Thymus (tissue), 14 donors: ENCODE measurements at places on chromosomes 11 and 22. TPM values are rescaled to one million over a fixed set of nuclear protein-coding genes. Genes with fewer than 3 reads are reported as not detected.

The TMEM123 gene
- 282 TPM for total RNA-seq

The ELFN2 gene
- 0.28 TPM for total RNA-seq

The NEFH gene
- total RNA-seq: 0.99 TPM

The TEX54 gene
- not detected for total RNA-seq

- no peak for DNase-seq
These were observed 477 bp downstream of the ZBTB16 start for GRCh38 chr11:114059984-114060391.

- no peak for DNase-seq
These were observed 49.8 kb downstream of the APIP start for GRCh38 chr11:34866375-34866774.

DNA sequence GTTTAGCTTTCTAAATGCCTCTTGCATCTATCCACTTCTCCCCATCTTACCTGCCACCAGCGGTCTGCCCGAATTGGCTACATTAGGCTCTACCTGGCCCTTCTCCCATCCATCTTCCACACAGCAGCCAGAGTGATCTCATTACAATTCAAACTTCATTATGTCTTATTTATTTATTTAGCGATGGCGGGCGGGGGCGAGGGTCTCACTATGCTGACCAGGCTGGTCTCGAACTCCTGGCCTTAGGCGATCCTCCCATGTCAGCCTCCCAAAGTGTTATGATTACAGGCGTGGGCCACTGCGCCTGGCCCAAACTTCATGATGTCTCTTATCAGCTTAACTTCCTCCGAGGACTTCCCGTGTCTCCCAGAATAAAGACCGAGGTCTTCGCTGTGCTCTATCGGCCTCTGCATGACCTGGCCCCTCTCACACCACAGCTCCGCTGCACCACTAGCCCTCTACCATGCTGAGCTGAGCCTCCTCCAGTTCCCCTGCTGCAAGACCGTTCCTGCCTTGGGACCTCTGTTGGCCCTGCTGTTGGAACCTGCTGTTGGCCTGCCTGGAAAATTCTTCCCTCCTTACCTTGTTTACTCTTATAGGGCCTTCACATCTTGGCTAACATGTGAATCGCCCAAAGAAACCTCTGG is 870 bp upstream of the CTTN start:
- no peak for DNase-seq

DNA sequence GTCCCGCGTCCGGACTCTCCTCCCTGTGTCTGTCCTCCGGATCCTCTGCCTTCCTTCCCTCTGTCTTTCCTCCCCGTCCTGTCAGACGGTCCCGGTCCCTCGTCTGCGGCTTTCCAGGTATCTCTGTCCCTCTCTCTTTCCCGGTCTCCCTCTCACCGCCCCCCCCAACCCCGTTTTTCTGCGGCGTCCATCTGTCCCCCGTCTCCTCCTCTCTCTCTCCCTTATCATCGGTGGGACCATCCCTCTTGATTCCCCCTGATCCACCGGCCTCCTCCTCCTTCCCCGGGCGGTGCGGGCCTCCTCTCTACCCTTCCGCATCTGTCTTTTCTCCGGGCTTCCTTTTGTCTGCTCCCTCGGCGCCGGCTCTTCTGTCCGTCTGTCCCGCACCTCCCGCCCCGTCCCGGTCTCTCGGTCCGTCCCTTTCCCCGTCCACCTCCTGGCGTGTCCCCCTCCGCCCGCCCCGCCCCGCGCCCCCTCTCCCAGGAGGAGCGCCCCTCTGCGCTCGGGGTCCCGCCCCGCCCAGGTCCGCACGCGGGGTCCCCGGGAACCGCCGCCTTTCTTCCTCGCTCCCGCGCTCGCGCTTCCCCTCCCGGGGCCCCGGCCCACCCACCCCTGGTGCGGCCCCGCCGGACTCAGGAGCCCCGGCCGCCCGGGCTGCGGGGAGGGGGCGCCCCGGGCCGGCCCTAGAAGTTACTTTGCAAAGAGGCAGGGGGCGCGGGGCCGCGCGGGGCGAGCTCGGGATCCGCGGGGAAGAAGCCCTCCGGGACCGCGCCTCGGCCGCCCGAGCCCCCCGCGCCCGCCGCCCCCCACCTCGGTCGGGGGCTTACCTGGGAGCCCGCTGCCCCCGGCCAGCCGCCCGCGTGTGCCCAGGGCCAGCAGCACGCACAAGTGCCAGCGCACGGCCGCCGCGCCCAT is 568 bp downstream of the SCUBE1 start:
- DNase-seq: no peak
